ENCODE measurements at places on chromosomes 2 and 18. TPM values are rescaled to one million over a fixed set of nuclear protein-coding genes. Genes with fewer than 3 reads are reported as not detected.

DNA sequence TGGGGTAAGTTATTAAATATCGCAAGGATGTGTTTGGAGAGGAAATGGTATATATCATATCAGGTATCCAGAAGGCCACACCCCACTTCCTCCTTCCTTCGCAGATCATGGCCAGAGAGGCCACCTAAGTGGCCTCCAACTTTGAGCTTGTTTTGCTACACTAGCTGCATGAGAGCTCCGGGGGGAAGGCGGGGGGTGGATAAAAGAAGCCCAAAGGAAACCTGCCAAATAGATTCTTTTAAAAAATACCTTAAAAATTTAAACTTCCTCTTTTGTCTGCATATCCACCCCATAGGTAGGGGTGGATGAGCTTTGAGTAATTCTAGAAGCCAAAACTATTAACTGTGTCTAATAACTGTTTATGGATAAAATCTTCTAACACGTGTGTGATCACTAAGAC, 5.7 kb upstream of the TTR start:
- DNase-seq: no peak

GRCh38 chr2:61658841-61659780, 121.0 kb upstream of the XPO1 start:
- peak; percentile 67 for DNase-seq

DNA sequence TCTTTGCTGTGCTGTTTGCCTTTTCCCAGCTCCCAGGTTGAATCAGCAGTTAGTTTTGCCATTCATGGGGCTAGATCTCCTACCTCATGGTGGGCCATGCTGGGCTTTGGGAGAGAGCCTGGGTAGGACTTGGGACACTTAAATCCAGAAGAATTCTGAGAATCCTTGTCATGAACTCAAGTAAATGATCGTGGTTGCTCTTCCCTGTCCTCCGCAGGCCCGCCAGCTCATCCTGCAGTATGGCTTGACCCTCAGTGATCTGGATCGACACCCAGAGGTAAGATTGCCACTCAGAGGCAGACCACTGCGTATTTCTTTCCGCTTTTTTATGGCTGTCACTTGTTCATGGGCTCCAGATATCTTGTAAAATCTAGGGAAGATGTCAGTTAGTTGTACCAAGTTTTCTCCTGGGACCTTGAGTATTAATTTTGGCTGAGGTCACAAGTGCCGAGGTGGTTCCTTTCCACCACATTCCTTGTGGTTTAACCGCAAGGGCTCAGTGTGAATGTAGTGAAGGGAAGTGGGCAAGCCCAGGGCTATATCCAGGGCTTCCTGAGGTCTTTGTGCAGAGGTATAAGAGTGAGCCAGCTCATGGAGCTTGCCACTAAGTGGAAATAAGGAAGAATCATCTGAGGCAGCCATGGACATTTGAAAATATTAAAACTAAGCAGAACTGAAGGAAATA, 37.7 kb downstream of the RPIA start:
- DNase-seq: no peak

- DNase-seq: no peak
These were observed 352.6 kb downstream of the TNS1 start for GRCh38 chr2:217650229-217650628.

- no peak for DNase-seq
These were observed 214.8 kb upstream of the GCFC2 start for GRCh38 chr2:75925331-75926024.

- DNase-seq: no peak
These were observed 746.3 kb upstream of the RAB6C start for GRCh38 chr2:129233166-129233565.

DNA sequence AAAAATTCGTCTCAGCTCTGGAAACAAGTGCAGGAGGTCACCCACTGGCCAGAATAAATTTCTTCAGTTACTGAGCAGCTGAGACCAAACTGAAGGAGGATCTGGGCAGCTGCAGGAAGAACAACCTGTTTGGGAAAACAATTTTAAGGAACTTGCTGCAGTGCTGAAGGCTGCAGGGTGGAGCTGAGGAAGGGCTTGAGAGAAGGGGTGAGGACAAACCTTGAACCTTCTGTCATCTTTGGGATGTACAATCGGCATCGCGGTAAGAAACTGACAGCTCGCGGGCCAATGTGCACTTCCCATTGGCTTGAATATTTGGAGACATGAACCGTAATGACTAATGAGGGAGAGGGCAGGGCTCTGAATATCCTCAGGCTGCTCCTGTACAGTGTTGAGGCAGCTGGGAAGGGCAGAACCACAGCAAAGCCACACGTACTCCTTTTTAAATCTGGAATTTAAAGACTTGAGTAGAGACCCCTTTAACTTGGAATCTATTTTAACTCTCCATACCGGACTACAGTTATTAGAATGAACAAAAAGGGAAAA, 90.3 kb downstream of the TACR1 start:
- DNase-seq: no peak

DNA sequence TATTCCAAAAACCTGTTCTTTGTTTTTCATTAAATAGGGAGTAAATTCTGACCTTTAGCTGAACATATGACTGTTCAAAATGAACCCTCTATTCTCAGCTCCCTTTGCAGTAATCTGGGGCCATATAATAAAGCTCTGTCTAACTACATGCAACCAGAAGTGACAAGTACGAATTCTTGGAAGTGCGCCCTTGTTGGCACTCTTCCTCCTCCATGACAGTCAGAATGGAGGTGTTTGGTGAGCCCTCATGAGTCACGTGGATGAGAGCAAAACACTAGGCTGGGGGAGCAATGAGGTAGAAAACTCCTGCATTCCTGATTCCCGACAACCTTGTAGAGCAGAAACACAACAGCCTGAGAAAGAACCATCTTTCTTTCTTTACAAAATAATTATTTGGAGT, 552.9 kb downstream of the FBXO15 start:
- DNase-seq: no peak

DNA sequence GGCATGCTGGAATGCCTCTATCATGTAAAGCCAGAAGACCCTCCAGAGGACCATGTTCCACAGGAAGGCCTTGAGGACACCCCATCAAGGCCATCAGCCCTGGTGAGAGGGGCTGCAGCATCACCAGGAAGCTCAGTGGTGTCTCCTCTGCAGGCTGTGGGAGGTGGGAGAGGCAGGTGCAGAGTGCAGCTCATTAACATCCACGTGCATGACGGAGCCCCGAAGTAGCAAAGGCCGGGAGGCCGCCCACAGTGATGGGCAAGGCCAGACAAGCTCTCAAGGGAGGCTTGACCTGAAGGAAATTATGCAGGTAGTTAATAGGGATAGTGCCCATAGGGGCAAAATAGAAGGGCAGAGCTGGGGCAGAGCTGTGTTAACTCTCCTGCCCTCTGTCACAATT, 30.3 kb upstream of the SMCHD1 start:
- DNase-seq: no peak

DNA sequence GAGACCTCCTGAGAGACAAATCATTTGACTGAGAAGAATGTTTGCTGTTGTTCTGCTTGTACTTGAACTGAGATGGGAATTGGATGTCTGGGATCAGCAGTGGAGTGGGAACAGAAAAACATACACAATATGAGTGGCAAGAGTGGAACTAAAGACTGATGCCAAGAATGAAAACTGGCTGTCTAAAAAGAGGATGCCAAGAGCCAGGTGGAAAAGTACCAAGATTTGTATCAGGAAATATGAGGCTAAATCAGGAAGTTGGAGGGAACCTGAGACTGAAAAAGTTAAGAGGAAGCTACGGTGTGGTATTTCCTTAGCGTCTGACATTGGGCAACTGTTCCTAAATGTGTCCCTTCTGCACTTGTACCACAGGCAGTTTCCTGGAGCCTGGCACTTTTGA, 440.9 kb upstream of the CELF4 start:
- no peak for DNase-seq

DNA sequence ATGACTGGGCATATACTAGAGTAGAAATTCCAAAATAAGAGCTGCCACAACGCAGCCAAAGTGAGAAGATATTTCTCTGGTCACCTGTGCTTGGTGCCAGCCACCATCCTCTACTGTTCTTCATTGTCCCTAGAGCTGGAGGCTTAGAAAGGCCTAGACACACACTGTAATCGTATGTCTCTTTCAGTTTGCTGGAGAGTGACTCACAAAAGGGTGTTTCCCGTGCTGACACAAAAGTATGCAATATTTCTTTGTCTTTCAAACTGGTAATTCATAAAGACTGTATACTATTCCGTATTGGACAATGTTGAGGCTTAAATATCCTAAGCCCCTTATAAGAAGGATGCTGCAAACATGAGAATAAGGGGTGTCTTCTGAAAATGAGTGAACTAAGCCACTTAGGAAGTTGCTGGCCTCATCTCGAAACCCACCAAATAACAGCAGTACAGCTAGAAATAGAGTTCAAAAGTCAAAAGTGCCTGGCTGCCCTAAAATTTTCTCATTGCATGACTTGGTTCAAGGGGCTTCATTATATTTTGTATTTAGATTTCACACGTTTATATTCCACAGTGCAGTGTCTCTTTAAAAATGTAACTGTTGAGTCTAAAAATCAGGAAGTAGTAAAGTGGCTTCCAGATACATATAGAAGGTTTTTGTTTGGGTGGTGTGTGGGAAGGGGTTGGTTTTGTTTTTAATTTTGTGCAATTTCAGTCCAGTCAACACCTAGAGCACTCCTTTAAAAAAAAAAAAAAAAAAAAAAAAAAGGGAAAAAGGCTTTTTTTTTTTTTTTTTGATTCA, 601.1 kb downstream of the ARHGAP15 start:
- DNase-seq: no peak

GRCh38 chr18:64245126-64245861, 96.4 kb upstream of the LINC00305 start:
- DNase-seq: no peak

DNA sequence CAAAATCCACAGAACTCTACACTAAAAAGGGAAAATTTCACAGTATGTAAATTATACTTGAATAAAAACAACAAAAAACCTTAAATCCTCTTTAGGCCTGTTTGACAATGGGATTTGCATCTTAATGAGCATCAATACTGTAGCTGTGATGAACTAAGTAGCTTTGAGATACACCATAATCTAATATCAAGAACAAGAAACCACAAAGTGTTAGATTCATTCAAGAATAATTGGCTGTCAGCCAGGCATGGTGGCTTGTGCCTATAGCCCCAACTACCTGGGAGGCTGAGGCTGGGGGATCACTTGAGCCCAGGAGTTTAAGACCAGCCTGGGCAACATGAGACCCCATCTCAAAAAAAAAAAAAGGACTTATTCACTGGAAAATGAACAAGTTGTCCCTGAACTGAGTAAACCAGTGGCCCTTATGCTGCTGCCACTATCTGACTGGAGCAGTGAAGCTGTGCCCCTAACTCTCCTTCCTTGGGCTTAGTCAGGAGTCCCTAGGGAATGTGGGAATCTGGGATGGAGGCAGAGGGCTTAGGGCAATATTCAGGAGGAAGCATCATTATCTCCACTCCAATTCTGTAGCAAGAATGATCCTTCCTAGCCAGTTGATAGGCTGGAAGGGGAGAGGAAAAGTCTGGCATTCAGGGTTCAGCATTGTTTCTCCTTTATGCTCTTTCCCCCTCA, 88.5 kb downstream of the PRKCE start:
- no peak for DNase-seq

The CNDP2 gene
- 389 TPM for total RNA-seq

The ABCG5 gene
- 3.1 TPM for total RNA-seq

The EMX1 gene
- 0.12 TPM for total RNA-seq

The ATRAID gene
- total RNA-seq: 104 TPM

The COPS8 gene
- 48.1 TPM for total RNA-seq

The FBXO36 gene
- total RNA-seq: 2.3 TPM

The FRZB gene
- total RNA-seq: 46.5 TPM

The ONECUT2 gene
- total RNA-seq: 173 TPM
